Activated naive CD8-positive, alpha-beta T cell treated with anti-CD3 and anti-CD28 coated beads for 36 hours (primary cell): ENCODE measurements at places on chromosomes 4 and X. TPM values are rescaled to one million over a fixed set of nuclear protein-coding genes. Genes with fewer than 3 reads are reported as not detected.
A peak's percentile ranks its signal among the peaks of the same experiment; 100 is the strongest.

GRCh38 chrX:49309401-49309981, 6.0 kb downstream of the GAGE10 start:
- peak overlapping the region; percentile 94 for H3K27ac ChIP-seq
- H3K4me1 ChIP-seq = peaks cover 19% of the 10 kb centered on the region

- H3K27ac ChIP-seq = no peak overlapping the region
- no peaks in the 10 kb centered on the region for H3K36me3 ChIP-seq
- no peaks in the 10 kb centered on the region for H3K4me1 ChIP-seq
- H3K4me3 ChIP-seq = no peak overlapping the region
Measured at GRCh38 chrX:50719614-50720013, 94.4 kb downstream of the SHROOM4 start.

DNA sequence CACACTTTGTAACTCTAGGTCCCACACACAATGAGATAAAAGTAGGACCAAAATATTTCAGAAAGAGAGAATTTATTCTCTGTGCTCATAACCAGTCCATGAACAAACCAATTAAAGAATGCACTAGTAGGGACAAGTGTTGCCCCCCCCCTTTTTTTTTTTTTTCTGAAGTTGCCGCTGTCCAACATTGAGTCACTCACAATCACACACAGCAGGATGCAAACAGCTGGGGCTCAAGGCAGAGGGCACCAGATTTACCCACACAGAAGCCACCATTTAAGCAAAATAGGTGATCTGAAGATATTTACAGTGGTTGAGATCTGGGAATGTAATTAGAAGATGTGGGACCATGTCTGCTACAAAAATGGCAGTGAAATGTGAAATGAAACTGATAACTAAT, 850.9 kb upstream of the SLIT2 start:
- no peak for DNase-seq
- no peak overlapping the region for H3K4me3 ChIP-seq
- H3K36me3 ChIP-seq = no peaks in the 10 kb centered on the region
- no peak overlapping the region for H3K27ac ChIP-seq

The RAB33A gene
- 26.1 TPM for total RNA-seq

The AVPR2 gene
- not detected for total RNA-seq
